ENCODE measurements at places on chromosomes 16 and 17.

- no peak for DNase-seq
Measured at GRCh38 chr16:9511389-9511788, 419.9 kb downstream of the HAPSTR1 start.

GRCh38 chr17:48440669-48441068 is 10.7 kb upstream of the SKAP1 start:
- no peak for DNase-seq

- DNase-seq = peak; percentile 27
Measured at GRCh38 chr17:37147301-37147812, 198.6 kb downstream of the AATF start.

DNA sequence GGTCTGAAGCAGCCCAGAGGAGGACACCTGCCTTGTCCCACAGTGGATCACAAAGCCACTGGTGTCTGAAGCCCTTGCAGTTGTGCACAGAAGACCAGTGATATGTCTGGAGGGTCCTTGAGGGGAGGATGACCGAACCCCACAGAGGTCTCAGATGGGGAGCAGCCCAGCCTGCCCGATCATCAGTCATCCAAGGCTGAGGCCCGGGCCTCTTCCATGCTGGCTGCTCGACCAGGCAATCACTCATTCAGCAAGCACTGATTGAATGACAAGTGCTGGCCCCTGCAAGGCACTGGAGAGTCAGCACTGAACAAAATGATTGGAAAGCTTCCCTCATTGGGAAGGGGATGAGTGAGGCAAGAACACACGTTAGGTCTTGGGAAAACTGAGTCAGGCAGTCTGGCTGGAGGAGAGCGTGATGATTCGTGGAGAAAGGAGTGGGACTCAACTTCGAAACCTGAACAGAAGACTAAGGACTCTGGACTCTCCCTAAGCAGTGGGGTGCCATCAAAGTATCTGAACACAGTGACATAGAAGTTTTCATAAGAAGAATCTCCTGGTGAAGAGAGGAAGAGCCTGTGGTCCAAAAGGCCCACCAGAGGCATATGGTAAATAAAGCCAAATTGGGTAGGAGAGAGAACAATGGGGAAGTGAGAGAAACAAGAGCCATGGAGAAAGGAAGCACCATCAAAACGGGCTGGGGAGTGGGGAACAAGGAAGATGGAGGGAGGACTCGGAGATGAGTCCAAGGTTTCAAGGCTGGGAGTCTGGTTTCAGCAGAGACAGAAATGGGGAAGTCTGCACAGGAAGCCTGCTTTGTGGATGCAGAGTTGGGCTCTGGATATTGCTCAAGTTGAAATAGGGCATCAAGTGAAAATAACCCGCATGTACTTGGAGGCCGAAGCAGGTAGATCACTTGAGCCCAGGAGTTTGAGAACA is 10.2 kb downstream of the PIK3R5 start:
- no peak for DNase-seq

DNA sequence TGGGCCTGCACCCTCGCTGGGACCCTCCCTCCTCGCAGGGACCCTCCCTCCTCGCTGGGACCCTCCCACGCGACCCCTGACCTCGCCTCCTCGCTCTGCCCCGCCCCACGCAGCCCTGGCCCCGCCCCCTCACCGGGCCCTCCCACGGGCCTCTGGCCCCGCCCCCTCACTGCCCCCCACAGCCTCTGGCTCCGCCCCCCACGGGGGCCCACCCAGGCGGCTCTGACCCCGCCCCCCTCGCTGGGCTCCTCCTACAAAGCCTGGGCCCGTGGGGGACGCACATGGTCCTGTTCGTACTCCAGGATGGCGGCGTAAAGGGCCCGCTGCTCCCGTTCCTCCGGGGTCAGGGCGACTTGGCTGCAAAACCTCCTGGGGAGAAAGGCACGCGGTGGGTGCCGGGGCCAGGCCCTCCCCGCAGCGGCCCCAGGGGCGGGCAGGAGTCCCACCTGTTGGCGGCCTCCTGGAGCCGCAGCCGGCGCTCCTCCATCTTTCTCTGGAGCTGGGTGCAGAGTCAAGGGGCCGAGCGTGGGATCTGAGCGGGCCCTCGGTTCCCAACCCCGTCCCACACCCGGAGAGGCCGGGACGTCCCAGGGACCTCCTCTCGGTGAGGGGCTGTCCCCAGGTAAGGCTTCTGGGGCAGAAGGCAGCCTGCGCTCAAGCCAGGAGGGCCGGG is 9.0 kb downstream of the VPS9D1 start:
- peak; percentile 98 for DNase-seq

GRCh38 chr17:64507413-64507782 is 621 bp downstream of the CEP95 start:
- DNase-seq = peak; percentile 22

DNA sequence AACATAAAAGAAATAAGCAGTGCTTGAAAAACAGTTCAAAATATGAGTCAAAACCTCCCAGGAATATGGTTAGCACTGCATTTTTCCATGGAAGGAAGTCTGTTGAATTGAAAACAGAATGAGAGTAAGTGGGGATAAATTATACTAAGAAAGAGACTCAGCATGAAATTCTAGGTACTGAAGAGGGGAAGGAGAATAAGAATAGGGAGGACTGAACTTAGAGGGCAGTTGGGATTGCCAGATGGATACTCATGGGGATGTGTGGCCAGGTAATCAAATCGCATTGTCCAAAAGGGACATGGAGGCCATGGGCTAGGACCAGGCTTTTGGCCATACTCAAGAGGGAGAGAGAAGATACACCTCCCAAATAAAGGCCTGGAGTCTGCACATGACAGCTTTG is 247.9 kb downstream of the CDH13 start:
- DNase-seq = no peak

- no peak for DNase-seq
Measured at GRCh38 chr17:79907850-79908249, 68.6 kb upstream of the CBX4 start.

- DNase-seq = no peak
Measured at GRCh38 chr17:55340686-55341085, 75.9 kb downstream of the HLF start.

DNA sequence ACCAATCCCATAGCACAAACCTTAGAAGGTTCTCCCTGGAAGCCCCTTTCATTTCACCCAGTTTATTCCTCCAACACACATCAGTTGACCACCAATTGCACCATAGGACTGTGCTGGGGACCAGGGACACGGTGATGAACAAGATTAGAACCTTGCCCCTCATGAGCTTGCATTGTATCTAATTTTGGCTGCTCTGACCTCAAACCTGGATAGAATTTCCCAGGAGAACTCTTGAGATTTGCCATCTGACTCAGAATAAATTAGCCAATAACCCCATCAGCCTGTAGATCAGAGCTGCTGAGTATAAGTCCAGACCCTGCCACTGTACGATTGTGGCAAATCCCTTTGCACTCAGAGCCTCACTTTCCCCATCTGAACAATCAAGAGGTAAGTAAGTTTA is 52.1 kb downstream of the CDH11 start:
- no peak for DNase-seq

DNA sequence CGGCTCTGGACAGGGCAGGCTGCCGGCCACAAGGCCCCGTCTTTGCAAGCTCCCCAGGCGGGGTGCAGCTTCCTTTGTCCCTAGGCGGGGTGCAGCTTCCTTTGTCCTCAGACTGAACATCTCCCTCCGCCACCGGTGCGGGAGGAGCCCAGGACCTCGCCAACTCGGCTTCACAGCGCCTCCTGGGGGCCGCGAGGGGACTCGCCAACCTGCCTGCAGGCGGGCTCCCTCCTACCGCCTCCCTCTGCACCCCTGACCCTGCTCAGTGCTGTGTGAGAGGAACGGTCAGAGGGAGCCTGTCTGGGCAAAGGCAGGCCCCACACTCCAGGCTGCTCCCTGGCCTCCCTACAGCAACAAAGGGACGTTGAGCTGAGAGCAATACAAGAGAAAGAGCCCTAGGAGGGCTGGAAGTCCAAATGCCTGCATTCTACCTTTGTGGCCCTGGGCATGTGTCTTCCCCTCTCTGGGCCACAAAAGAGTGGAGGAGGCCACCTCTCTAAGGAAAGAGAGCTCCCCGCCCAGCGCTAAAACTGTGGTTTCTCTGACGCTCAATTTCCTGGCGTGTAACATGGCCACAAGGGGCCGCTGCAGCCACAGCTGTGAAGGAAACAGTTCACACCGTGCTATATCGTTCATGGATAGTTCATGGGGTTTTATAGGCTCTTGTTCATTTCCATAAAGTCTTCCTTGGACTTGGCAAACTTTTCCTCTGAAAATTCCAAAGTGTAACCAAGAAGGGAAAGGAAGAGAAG is 20.9 kb upstream of the KRT19 start:
- DNase-seq = peak; percentile 69

DNA sequence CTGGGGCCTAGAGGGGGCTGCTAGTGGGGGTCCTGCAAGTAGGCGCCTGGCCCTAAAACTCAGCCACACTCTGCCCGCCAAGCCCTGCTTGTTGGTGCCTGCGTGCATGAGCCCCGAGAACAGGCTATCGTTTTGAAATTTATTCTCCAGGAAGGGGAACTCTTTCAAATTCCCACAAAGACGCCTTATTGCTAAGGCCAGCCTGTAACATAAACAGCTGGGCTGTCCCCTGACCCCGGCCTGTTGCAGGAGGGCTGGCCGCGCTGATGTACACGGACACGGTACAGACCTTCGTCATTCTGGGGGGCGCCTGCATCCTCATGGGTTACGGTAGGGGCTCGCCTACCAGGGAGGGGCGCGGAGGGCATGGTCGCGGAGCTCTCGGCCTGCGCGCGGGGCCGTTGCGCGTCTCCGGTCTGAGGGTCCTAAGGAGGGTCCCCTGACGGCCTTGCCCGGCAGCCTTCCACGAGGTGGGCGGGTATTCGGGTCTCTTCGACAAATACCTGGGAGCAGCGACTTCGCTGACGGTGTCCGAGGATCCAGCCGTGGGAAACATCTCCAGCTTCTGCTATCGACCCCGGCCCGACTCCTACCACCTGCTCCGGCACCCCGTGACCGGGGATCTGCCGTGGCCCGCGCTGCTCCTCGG is 4.3 kb downstream of the SLC5A2 start:
- no peak for DNase-seq

DNA sequence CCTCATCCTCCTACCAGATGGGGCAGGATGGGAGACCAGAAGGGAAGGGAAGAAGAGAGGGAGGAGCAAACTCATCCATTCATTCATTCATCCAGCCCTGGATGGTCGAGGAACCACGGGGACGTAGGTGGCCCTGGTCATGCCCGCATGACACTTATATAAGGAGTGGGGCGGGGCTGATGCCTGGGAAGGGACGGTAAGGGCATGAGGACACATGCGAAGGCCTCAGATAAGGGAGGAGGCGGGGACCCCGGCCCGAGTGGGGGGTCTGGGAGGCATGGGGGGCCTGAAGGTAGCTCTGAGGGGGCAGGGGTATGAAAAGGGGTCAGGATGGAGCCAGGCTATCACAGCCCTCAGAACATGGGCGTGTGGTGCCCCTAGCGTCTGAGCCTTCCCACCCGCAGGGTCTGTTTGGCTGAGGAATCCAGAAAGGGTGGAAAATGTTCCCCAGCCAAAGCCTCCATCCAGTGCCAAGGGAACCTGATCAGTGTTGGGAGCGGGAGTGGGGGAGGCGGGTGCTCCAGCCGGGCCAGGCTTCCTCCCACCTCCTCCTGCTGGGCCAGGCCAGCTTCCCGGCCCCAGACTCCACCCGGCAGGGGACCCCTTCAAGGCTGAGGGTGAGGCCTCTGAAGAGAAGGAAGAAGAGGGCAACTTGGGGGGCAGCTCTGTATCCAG is 17.6 kb upstream of the CD79B start:
- DNase-seq = no peak

DNA sequence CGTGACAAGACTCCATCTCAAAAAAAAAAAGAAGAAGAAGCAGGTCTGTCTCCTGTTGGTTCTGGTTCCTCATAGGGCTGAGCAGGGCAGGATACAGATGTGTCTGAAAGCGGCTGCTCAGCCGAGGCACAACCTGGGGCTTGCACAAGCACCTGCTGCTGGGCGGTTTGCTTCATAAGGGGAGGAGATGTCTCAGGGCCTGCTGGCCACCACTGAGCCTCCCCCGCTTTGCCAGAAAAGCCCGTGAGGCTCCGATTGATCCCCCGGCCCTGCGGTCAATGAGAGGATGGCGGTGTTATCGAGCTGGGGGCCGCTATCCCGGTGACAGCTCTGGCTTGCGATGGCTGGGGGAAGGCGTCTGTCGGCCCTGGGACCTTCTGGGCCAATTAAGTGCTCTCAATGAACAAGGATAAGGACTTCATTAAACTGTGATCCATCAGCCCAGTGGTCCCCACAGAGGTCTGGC is 162.0 kb downstream of the SDK2 start:
- DNase-seq = no peak

DNA sequence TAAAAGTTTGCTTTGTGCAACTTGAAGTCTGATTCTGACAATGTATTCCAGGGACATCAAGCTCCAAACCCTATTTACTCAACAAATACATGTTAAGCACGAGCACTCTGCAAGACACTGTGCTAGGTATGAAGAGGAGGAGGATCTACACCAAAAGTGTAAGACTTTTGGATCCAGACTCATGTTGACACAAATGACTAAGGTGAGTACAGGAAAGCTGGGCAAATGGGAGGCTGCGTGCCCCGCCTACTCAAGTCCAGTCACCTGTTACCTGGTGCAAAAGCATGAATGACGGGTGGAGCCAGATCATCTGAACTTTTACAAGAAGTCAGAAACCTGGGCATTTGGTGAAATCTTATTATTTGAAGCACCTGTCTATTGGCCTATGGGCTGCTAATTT is 120.7 kb downstream of the ABCC12 start:
- no peak for DNase-seq

GRCh38 chr17:75113798-75114551 is 4.2 kb downstream of the ARMC7 start:
- peak; percentile 86 for DNase-seq

DNA sequence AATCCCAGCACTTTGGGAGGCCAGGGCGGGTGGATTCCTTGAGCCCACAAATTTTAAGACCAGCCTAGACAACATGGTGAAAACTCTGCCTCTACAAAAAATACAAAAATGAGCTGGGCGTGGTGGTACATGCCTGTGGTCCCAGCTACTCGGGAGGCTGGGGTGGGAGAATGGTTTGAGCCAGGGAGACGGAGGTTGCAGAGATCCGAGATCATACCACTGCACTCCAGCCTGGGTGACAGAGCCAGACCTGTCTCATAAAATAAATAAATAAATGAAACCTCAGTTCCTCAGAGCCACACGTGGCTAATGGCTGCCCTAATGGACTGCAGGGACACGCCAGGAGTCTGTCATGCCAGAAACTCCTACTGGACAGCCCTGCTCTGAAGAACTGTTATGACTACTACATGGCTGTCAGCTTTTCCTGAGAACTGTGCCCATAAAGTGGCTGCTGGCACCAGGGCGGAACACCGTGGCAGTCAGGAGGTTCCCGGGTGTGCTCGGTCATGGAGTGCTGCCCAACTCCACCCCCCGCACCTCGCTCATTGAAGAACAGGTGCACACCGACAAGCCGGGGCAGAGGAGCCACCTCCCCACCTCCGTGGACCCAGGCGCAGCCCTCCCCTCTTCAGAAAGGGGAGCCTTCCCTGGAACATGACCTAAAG is 4.3 kb downstream of the TMEM11 start:
- DNase-seq = no peak

GRCh38 chr16:69563605-69564580 is 1.9 kb upstream of the NFAT5 start:
- DNase-seq = peak; percentile 36

GRCh38 chr16:88045820-88046303 is 94.6 kb downstream of the BANP start:
- peak; percentile 75 for DNase-seq

GRCh38 chr17:80980397-80981061 is 11.1 kb upstream of the CHMP6 start:
- DNase-seq = no peak

All from GM19239 (cell line).